Testis (tissue), 5 donors: ENCODE measurements at places on chromosomes 1 and 21. TPM values are rescaled to one million over a fixed set of nuclear protein-coding genes. Genes with fewer than 3 reads are reported as not detected.

The TENT5C gene
- 72.4 TPM for polyA plus RNA-seq

The F5 gene
- polyA plus RNA-seq = 5.2 TPM

The SNX7 gene
- 29.7 TPM for polyA plus RNA-seq

The IVL gene
- polyA plus RNA-seq = not detected

The UMODL1 gene
- polyA plus RNA-seq = 6.8 TPM

The MYCL gene
- 3.1 TPM for polyA plus RNA-seq

The LAPTM5 gene
- 46.9 TPM for polyA plus RNA-seq

The NTNG1 gene
- polyA plus RNA-seq = 2.3 TPM

The ZNF669 gene
- 12.1 TPM for polyA plus RNA-seq

The SPRR2A gene
- not detected for polyA plus RNA-seq

The CADM3 gene
- polyA plus RNA-seq = 13.4 TPM

The EXTL1 gene
- 1.3 TPM for polyA plus RNA-seq

The CHI3L2 gene
- 4.3 TPM for polyA plus RNA-seq

The BARHL2 gene
- 3.5 TPM for polyA plus RNA-seq

The PIK3C2B gene
- polyA plus RNA-seq = 7.6 TPM

The ITGB2 gene
- 27.4 TPM for polyA plus RNA-seq

The LCE7A gene
- polyA plus RNA-seq = not detected

The SEC16B gene
- 4.3 TPM for polyA plus RNA-seq
